ENCODE measurements at places on chromosomes 2 and 18.

DNA sequence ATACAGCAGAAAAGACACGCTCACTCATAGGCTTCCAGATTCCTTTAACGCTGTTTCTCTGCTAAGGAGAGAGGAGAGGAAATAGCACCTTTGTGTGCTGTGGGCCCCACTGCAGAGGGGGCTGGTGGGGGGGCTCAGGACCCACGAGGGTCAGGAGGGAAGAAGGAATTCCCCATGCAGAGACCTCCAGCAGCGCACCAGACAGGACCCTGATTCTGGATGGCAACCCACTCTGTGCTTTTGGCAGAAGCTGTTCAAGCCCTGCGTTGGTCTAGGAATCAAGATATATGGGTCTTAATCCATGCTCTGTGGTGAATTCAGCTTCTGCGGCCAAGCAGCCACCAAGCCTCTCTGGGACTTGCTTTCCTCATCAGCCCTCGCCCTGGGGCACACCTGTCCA is 31.0 kb downstream of the MYCN start:
- no peak for DNase-seq

DNA sequence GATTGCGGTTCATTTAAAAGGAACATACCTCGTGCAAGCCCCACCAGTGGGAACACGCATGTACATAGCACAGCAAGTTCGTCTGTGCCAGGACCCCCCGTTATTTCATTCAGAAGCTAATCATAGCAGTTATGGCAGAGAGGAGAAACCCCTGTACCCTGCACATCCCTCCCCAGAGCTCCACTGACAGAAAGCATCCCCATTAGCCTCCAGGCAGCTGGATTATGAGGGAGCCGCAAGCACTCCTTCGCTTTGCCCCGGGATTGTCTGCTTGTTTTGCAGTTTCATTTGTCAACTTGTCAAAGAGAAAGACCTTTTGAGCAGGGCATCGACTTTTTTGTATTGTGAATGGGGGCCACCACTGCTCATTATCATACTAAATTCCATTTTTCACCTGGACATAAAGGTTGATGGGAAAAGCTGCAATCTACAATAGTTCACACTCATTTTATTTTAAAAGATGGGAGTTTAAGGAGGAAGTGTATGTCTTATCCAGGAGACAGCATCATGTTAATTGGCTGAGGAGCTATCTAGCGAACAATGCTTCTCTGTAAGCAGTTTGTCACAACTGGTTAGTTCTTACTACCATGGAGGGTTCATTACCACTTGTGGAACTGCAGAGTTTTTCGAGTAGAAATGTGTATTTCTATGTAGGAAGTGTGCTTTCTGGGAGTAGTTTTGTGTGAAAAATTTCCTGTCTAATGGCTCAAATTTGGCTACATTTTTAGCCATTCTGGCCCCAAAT is 255.3 kb downstream of the THSD7B start:
- no peak for DNase-seq

GRCh38 chr2:34099377-34099776 is 500.3 kb upstream of the FAM98A start:
- DNase-seq, result no peak

DNA sequence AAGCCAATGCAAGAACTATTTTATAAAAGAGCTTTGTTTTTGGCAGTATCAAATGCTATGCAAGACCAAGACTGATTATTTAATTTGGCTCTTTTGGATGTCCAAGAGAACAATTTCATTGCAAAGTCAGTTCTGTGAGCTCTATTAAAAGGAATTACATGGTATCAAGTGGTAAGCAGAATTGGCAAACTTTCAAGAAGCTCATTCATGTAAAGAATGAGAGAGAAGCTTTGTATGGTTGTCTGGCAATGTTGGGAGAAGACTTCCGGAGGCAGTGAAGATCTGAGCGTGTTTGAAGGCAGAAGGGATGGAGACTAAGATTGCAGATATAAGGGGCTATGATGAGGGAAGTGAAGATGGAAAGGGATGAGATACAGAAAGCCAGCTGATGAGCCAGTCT is 49.6 kb downstream of the CPS1 start:
- no peak for DNase-seq

DNA sequence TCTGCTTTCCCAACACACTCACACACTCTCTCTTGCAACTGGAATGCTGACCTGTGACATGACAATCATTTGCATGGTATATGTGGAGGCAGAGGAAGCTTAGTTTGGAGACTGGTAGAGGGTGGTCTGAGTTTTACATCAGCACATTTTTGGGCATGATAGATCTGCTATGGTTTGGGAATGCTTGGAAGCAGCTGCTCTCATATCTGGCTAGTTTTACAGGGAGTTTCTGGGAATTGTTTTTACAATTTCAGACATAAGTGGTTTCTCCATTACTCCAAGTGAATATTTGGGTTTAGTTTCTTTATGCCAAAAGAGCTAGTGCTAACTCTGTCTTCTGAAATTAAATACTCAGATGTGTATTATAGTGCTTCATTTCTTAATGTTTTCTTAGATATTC is 977.6 kb downstream of the SUCLG1 start:
- no peak for DNase-seq

GRCh38 chr18:68181956-68182355 is 533.0 kb downstream of the TMX3 start:
- no peak for DNase-seq

- no peak for DNase-seq
Measured at GRCh38 chr2:112725545-112726457, 5.0 kb downstream of the NT5DC4 start.

Data from stimulated activated CD4-positive, alpha-beta T cell treated with anti-CD3 and anti-CD28 coated beads, Interleukin-15, amount 100 ng/mL, for 1 hour (primary cell).